ENCODE measurements at places on chromosomes 16 and 17.

DNA sequence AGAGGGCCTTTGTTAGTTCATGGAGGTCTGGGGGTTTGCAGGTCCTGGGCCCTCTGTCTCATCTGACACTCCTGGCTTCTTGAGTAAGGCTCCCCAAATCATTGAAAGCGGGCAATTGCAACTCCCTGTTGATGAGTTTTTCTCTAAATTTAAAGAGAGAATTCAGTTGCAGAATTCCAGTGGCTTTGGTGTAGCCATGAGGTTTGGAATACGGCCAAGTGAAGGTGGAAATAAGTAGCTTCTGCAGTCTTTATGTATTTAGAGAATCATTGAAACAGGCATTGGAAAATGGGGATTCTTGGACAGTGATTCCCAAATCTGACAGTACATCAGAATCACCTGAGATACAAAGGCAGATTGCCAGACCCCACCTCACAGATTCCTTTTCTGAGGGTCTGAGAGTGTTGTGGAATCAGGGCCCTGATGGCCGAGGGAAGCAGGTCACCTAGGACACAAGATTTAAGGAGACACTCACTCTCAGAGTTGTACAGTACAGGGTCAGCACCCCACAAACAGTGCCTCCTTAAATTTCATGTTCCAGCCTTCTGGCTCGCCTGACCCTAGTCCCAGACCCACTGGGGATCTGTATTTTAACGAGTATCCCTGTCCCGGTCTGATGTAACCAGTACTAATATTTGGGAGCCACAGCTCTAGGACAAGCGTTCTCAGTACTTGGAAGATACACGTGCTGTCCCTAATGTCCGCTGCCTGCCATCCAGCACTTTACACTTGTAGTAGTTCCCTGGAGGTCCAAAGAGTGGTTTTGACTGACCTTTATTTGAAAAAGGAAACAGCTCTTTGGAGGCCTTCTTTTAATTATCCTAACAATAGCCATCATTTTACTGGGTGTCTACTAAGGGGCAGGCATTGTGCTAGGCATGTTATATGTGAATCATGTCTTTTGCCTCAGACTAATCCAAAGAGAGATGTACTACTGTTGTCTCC is 37.8 kb downstream of the YPEL2 start:
- DNase-seq: no peak

- peak; percentile 49 for DNase-seq
Measured at GRCh38 chr17:50304781-50305404, 30.6 kb downstream of the TMEM92 start.

DNA sequence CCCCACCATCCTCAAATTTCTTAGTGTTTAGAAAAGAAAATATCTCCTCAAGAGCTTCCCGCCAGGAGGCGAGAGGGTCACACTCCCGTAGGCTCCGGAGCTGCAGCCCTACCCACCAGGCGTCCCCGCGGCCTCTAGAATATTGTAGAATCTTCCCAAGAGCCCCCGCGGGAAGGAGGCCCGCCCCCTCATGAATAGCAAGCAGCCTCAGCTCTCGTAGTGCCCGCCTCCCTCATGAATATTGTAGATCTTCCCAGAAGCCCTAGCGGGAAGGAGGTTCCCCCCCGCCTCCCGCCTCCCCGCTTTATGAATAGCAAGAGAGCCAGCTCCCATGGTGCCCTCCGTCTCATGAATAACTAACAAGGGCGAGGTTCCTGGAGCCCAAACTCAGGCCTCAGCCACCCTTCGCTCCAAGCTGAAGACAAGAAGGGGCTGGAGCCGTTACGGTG is at the start of gene FBXO47:
TSS of gene FBXO47 (minus strand) at position 114 of the 449 bp plus-strand sequence. CDS start 4,378 bp downstream, outside the sequence.
- DNase-seq: peak; percentile 87

DNA sequence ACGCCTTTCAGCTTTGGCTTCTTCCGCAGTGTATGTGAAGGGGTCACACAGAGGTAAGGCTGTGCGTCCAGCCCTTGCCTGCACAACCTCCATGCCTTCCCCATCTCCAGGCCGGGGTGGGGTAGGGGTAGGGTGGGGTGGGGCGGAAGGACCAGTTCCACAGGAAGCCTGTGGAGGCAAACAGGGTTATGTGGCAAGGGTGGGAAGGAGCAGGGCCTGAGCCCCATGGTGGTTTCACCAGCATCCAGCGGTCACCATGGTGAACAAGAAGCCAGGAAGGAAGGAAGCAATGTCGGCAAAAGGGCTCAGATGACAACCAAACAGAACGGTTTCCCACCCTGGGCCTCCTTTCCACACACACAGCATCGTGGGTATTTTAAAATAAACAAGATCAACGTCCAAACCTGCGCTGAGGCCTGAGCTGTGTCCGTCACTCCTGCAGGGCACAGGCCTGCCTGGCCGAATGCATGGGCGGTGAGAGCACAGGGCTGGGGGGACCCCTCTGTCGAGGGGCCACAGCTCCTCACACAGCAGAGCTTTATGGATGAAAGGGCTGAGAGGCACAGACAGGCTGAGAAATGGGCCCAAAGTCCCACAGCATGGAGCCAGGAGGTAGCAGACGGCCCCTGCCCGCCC is 80.5 kb downstream of the ZNF778 start:
- no peak for DNase-seq

DNA sequence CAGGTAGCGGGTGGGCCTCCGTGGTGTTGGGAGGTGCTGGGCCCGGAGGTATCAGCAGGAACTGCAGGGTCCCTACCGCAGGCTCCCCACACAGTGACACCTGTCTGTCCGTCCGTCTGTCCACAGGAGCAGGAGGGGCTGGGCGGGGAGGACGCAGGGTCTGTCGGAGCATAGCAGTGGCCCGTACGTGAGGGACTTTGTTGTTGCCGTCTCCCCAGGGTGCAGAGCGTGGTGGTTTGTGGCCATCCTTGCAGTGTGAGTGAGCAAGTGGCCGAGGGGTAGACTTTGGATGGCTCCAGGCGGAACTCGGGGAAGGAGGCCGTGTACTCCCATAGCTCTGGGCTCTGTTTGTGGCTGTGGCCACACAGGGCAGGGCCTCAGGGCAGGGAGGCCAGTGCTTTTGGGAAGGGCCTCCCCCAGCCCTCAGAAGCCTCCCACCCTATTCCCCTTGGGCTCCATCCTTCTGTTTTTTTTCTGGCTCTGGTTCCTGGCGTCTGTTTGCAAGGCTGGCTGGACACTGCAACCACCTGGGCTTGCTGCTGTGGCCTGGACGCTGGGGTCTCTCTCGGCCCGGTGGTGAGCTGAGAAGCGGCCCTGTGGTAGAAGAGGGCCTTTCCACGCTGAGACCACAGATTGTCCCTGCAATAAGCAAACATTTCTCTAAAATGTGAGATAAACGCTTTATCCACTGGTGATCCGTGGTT is 41.0 kb upstream of the ZNF750 start:
- DNase-seq: no peak

- peak; percentile 84 for DNase-seq
Measured at GRCh38 chr17:55845385-55845784, 94.5 kb downstream of the PCTP start.

DNA sequence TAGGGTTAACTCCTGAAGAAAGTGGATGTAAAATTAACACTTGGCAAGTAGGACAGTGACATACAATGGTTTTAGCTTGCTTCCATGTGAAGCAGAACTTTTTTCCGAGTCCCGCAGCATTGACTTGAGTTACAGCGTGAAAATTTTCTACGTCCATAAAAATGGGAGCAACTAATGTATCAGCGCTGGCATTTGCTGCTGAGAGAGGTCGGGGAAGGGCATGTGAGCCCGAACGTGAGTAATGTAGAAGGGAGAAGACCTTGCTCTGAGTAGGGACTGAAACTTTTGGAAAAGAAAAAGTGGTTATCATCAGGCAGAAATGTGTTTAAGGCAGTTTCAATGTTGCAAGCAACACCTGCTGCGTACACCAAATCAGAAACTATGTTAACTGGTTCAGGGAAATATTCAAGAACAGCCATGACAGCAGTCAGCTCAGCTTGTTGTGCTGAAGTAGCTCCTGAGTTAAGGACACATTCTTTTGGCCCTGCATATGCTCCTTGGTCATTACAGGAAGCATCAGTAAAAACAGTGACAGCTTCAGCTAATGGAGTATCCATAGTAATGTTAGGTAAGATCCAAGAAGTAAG is 70.9 kb upstream of the ARL4D start:
- no peak for DNase-seq

- peak; percentile 80 for DNase-seq
Measured at GRCh38 chr17:60435244-60436167, 13.2 kb downstream of the CHCT1 start.

DNA sequence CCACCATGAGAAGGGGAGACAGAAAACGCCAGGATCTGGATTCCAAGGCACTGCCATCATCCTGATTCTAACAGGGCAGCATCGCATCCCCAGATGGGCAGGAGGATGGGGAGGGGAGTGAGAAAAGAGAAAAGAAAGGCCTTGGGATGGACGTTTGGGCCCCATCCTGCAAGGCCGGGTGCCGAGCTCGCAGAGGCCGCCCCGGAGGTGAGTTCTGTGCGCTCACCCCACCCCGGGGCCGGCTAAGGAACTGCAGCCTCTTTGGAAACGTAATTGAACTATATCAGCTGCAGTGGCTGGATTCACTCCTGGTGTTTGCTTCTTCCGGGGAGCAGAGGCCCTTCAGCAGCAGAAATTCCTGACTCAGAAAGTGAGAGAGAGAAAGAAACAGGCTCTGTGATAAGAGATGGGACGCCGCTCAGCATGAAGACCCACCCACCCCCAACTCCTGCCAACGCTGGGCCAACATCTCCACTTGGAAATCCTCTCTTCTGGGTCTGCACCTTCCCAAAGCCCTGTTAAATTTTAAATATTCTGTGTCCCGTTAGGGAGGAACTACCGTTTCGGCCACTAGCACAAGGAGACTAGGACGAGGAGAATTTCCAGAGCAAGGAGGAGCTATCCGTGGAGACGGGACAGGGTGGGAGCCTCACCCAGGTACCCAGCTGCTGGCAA is 8.5 kb upstream of the SSTR2 start:
- peak; percentile 84 for DNase-seq

DNA sequence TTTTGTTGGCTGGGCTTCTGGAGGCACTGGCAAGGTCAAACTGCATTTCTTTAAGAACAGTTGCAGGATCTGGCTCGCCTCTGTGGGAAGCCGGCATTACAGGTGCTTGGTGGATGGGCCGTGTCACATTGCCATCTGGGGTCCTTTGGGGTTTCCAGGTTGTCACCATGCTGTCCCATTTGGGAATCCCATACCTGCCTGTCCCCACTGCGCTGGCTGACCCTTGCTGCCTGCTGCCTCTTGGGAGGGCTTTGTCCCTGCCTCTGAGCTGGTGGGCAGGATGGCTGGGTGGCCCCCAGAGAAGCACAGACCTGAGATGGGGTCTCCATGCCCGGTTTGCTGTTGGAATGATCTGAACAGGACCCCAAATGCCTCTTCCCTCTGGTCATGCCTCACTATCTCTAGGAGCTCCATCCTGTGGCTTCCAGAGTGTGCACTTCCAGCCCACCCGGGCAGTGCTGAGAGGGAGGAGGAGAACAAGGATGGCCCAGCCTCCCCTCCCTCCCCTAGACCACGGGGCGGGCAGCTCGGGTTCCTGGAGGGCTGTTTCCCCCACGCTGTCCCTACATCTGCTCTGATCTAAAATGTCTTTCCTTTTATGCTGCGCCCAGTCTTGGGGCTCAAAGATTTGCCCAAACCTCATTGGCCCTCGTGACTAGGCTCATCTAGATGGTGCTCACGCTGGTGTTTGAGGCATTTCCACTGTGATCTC is 28.0 kb downstream of the OR1D5 start:
- DNase-seq: no peak

GRCh38 chr16:50884066-50884860 is 142.4 kb downstream of the CYLD start:
- DNase-seq: peak; percentile 61

- peak; percentile 56 for DNase-seq
Measured at GRCh38 chr17:48961516-48962233, 6.7 kb downstream of the GIP start.

DNA sequence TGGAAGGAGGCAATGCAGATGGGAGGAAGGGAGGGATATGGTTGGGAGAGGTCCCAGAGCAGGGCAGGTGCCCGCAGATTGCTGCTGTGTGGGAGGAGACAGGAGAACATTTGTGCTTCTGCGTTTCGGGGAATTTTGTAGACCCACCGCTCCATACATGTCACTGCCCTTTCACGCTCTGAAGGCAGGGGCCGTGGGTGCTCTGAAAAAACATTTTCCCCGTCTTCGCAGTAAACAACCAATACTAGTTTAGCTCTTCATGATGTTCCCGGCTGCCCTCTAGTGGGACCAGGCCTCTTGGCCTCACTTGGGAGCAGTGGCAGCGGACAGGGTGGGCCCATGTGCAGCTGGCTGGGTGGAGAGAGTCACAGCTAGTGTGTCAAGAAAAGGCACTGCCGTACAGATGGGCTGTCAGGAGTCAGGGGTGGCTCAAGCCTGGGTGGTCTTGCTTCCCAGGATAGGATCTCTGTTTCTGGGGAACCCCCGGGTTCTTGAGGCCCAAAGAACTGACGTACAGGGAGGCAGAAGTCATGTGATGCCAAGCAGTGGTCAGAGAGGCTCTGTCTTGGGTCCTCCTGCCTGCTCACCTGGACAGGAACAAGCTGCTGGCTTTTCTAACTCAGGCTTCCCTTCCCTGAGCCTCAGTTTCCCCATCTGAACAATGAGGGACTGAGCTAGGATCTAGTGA is 46.5 kb upstream of the CPNE2 start:
- DNase-seq: peak; percentile 82

GRCh38 chr16:29806641-29807425 is 504 bp downstream of the MAZ start:
- peak; percentile 82 for DNase-seq

DNA sequence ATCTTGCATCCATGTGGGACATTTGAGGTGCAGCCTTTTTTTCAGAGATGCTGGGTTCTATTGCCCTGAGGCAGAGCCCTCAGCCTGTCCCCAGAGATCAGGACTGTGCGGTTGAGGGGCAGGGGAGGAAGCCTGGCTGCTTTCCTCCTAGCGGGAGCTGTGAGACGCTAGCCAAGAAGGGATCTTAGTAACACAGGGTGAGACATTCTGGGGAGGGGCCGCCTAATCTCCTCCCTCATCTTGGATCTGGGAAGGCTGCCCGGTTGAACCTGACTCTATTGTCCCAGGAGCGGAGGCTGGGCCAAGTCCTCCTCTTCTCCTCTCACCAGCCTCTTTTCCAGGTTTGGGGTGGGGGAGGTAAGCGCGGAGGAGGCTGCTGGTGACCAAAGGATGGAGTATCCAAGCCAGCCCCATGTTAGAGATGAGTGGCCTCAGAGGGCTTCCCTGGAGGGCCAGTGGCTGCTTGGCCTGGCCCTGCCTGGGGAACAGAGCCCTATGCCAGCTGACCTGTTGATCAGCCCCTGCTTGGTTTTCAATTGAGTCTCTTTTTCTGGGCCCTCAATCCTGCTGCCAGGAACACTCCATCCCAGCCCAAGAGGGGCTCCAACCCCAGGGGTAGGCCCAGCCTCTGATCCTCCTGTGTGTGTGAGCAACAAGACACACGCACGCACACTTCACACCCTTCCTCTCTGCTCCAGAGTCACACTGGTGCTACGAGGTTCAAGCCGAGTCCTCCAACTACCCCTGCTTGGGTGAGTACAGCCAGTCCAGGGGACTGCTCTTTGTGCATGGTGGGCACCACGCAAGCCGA is 5.0 kb downstream of the CA4 start:
- DNase-seq: no peak
